ENCODE measurements at places on chromosomes 4 and X.

DNA sequence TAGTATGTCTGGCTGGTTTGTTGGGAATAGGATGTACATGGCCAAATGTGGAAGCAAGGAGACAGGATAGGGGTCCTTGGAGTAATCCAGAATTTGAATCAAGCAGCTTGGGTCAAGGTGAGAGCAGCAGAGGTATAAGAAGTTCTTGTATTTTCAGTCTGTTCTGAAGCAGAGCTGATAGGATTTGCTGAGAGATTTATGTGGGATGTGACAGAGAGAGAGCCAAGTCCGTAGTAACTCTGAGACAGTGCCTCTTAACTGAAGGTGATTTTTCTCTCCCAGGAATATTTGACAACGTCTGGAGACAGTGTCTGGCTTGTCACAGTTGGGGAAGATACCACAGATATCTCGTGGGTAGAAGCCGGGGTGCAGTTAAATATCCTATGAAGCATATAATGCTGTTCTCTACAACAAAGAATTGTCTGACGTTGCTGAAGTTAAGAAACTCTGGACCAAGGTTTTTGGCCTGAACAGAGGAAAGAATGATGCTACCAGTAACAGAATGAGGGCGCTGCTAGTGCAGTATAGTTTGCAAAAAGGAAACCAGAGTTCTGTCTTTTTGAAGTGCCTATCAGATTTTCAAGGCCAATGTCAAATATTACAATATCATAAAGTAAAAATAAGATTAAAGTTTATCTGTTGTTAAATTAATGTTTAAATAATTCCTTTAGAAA, 184.0 kb downstream of the ARHGAP24 start:
- DNase-seq, result no peak

GRCh38 chr4:180541678-180542077, 1701.5 kb upstream of the TENM3 start:
- no peak for DNase-seq

DNA sequence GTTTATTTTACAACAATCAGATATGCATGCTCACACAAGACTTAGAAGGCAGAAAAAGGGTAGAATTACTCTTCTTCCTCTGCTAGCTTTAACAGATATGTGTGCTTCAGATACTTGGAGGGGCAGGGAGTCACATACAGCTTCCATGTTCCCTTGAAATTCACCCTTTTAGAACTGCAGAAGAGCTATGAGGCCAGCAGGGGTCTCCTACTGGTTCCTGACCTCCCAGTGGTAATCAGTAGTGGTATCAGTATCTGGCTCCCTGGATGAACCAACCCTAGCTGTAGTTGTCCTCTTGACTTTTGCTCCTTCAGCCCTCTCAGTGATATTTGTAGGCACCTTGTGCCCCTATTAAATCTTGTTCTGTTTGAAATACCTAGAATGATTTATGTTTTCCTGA, 81.5 kb downstream of the RCHY1 start:
- DNase-seq, result no peak

- DNase-seq, result no peak
Observed at GRCh38 chr4:84855774-84856173, 110.7 kb downstream of the WDFY3 start.

Data from GM12864 (cell line).